Activated naive CD8-positive, alpha-beta T cell treated with anti-CD3 and anti-CD28 coated beads for 36 hours (primary cell): ENCODE measurements at places on chromosomes 12 and 14.

GRCh38 chr12:26768611-26769603, 64.1 kb downstream of the ITPR2 start:
- DNase-seq: peak; percentile 14

DNA sequence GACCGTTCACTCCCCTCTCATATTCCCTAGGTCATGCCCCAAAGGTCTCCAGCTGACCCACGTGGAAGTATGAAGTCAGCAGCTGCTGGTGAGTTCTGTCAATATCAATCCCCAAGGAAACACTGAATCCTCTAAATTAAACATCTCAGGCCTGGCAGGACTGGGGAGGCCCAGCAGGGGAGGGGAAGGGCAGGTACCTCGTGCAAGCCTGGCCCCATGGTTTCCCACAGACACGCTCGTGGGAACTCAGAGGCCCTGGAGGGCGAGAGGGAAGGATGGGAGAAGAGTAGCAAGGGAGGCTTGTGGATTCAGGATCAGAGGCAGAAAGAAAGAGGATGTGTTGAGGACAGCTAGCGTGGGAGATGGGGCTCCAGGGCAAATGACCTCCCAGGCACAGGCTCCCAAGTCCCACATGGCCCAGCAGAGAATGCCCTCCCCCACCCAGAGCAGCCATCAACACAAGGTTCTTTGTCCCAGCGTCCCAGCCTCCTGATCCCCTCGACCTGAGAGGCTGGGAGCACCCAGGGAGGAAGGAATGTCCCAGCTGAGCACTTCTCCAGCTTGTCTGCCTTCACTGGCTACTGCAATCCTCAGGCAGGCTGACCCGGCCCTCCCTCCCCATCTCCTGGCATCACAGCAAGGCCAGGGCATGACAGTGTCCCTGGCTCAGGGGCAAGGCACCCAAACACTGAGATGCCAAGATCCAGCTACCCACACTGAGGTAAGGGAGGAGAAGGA, 20.1 kb upstream of the RPLP0 start:
- DNase-seq: no peak

DNA sequence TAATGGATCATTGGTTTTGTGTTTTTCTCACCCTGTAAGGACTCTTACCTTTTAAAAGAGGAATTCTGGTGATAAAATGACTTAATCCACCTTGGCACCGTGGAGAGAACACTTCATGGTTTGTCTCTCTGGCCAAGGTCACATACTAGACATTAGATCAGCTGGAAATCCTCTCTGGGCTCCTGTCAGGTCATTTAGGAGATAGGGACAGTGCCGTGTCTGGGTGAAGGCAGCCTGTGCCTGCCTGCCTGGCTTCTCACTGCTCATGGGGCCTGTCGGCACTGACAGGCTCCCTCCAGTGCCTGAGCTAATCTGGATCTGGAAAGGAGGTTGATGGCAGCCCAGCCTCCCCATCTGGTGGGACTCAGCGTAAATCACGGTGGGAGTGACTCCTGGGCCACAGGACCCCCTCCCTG, 5.7 kb downstream of the CRADD start:
- DNase-seq: no peak

DNA sequence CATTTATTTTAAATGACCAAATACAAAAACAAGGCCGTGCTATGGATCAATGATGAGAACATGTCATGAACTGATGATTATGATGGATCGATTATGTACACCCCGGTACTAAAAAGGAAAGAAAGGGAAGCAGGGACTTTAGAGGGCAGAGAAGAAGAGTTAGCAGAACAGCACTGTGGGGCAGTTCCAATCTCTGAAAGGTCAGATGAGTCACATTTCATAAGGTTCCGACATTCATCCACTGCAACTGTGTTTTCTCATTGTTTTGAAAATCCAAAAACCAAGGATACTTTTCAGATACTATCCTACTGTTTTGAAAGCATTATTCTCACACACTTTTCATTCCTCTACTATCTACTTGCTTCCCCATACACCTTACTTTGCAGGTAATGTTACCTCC, 169.3 kb downstream of the STXBP6 start:
- no peak for DNase-seq

DNA sequence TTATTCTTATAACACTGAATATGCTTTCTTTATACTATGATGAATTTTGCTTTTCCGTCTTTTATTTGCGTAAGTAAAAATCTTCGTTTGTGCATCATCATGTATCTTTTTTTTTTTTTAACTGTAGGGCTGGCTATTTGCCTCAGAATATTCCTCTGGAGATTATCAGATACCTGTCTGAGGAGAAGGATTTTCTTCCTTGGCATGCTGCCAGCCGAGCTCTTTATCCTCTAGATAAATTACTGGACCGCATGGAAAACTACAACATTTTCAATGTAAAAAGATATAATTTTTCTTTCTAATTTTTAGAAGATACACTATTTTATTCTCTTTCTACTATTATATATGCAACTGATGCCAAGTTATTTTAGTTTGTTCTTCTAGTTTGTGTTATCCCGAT, 346.6 kb downstream of the TRHDE start:
- DNase-seq: no peak

DNA sequence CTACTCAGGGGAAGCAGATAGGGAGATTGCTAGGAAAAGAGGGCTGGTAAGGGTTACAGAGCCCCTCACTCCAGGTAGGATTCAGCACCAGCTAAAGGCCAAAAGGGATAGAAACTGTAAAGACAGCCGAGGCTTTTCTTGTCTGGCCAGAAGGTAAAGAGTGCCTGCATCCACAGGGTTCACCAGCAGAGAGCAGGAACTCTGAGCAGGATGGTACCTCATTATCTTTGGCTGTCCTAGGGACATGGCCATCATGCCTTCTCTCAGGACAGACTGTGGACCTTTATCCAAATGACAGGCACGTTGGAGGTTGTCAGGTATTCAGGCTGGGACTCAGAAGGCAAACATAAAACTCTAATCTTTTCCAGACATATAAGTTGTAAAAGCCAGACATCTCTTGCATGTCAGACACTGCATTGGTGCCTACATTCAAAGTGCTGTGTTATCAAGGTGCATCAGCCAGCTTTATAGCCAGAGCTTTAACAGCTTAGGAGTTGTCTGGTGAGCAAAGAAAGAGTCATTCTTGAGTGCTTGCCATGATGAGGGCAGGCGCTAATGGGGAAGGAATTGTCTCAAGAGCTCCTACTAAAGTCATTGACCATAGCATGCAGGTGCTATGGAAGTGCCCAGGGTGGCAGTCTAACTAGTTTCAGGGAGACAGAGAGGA, 89.5 kb downstream of the PELI2 start:
- no peak for DNase-seq
